HFFc6 (cell line): ENCODE measurements at places on chromosomes 6 and 20. TPM values are rescaled to one million over a fixed set of nuclear protein-coding genes. Genes with fewer than 3 reads are reported as not detected.

DNA sequence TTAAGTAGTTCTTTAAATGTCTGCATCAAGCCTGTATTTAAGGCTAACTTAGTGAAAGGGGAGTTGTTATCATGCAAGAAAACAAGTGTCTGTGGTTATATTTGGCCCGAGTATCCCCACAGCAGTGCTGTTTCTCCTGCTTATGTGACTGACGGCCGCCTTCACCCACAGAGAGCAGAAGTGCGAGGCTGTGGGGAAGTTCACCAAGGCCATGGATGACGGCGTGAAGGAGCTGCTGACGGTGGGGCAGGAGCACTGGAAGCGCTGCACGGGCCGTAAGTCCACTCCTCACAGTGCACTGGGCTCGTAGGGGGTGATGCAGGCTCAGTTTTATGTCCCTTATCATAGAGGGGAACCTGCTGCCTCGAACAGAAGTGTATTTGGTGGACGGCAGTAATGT, 53.2 kb upstream of the SYNJ2 start:
- DNase-seq, result no peak
- H3K27ac ChIP-seq, result no peak overlapping the region
- H3K36me3 ChIP-seq, result peaks cover 37% of the 10 kb centered on the region
- H3K27me3 ChIP-seq, result no peaks in the 10 kb centered on the region; the same call in 1 of the 2 replicates

The LY6G6D gene
- total RNA-seq, result not detected in 3 replicates

- no peaks in the 10 kb centered on the region; the same call in 1 of the 2 replicates for H3K27me3 ChIP-seq
- H3K4me1 ChIP-seq, result peaks cover 25% of the 10 kb centered on the region
- no peak overlapping the region for H3K27ac ChIP-seq
Measured at GRCh38 chr6:134368670-134369069, 50.8 kb upstream of the SGK1 start.

The RBPJL gene
- total RNA-seq, result not detected in 3 replicates

The RAET1L gene
- total RNA-seq, result not detected in 3 replicates

The RPRD1B gene
- 16.5 to 19.8 TPM (median 18.1 TPM) in 3 replicates for total RNA-seq

DNA sequence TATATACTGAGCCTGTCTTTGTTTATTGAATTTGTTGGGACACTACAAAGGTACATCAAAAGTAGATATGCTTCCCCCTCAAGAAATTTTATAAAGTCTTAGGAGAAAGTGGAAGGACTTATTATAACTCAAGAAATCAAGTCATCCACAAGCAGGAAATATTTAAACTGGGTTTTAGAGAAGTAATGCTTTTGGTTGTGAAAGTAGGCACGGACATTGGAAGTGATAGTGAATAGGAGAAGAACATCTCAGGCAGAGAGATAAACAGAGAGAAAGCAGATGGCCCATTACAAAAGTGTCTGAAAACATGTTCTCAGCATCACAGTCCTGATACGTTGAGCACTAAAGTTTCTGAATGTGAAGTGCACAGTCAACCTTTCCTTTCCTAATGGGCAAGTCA, 415.6 kb upstream of the RNF217 start:
- no peaks in the 10 kb centered on the region for H3K27me3 ChIP-seq
- no peak overlapping the region for H3K4me3 ChIP-seq
- no peak overlapping the region for H3K27ac ChIP-seq
- no peaks in the 10 kb centered on the region for H3K36me3 ChIP-seq
- no peaks in the 10 kb centered on the region for H3K4me1 ChIP-seq

DNA sequence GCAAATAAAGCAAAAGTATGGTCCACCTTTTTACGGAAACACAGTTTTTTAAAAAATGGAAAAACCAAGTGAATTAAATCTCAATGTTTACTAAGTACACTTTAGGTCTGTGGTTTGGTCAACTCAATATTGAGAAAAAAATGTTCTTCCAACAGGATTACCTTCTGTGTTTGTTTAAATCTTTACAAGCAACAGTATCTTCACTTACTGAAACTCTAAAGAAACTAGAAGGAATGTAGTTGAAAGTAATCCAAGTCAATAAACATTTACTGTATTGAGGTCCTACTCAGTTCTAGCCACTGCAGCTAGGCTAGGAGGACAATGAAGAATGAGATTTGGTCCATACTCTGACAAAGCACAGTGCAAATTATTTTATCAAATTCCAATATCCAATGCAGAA, 80.1 kb downstream of the ASCC3 start:
- H3K4me1 ChIP-seq, result peaks cover 5% of the 10 kb centered on the region; the same call in 1 of the 2 replicates
- H3K36me3 ChIP-seq, result peaks cover 28% of the 10 kb centered on the region; the same call in 1 of the 2 replicates
- H3K4me3 ChIP-seq, result no peak overlapping the region
- H3K27me3 ChIP-seq, result no peaks in the 10 kb centered on the region
- no peak for DNase-seq

- no peaks in the 10 kb centered on the region; the same call in 1 of the 2 replicates for H3K4me1 ChIP-seq
- no peak for DNase-seq
- no peaks in the 10 kb centered on the region for H3K36me3 ChIP-seq
- no peak overlapping the region for H3K4me3 ChIP-seq
- H3K27me3 ChIP-seq, result no peaks in the 10 kb centered on the region; the same call in 1 of the 2 replicates
- no peak overlapping the region for H3K27ac ChIP-seq
Measured at GRCh38 chr6:76885861-76886301, 577.4 kb downstream of the HTR1B start.

GRCh38 chr20:61846741-61847419, 218.8 kb downstream of the TAF4 start:
- no peak overlapping the region for H3K4me3 ChIP-seq
- no peak for DNase-seq
- H3K27ac ChIP-seq, result no peak overlapping the region
- no peaks in the 10 kb centered on the region for H3K36me3 ChIP-seq

DNA sequence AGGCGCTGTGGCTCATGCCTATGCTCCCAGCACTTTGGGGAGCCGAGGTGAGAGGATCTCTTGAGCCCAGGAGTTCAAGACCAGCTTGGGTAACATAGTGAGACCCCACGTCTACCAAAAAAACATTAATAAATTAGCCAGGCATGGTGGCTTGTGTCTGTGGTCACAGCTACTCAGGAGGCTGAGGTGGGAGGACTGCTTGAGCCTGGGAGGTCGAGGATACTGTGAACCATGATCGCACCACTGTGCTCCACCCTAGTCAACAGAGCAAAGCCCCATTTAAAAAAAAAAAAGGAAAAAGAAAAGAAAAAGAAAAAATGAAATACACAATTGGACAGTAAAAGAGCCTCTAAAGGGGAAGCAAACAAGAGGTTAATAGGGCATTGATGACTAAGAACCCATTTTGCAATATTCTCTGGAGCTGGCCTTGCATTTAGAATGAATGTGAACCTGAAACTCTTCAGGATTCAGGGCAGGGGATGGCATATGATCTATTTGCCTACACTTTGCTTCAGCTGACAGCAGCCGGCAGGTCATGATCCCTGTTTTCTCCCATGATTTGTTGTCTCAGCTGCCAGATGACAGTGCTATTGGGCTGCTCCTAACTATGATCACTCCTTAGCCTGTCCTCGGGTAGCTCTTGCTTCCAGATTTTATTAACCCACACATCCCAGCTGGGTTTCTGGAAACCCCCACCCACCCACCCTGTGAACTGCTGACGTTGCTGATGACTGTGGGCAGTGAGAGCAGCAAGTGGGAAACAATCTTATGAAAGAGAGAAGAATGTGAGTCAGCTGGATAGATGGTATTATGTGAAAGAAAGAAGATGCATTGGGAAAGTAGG, 83.8 kb upstream of the ELOVL5 start:
- peaks cover 13% of the 10 kb centered on the region; the same call in 1 of the 2 replicates for H3K27me3 ChIP-seq
- no peaks in the 10 kb centered on the region for H3K36me3 ChIP-seq
- DNase-seq, result peak; percentile 18
- H3K4me3 ChIP-seq, result no peak overlapping the region
- peaks cover 11% of the 10 kb centered on the region for H3K4me1 ChIP-seq

The RGS17 gene
- total RNA-seq, result 0.11 to 0.24 TPM (median 0.18 TPM) in 3 replicates

GRCh38 chr6:168124921-168125320, 45.9 kb upstream of the FRMD1 start:
- H3K27ac ChIP-seq, result no peak overlapping the region
- H3K4me1 ChIP-seq, result no peaks in the 10 kb centered on the region
- DNase-seq, result no peak
- no peak overlapping the region for H3K4me3 ChIP-seq
